ENCODE measurements at places on chromosomes 4 and X.
A peak's percentile ranks its signal among the peaks of the same experiment; 100 is the strongest.

- DNase-seq: no peak
These were observed 96.7 kb downstream of the NAF1 start for GRCh38 chr4:163070023-163070422.

DNA sequence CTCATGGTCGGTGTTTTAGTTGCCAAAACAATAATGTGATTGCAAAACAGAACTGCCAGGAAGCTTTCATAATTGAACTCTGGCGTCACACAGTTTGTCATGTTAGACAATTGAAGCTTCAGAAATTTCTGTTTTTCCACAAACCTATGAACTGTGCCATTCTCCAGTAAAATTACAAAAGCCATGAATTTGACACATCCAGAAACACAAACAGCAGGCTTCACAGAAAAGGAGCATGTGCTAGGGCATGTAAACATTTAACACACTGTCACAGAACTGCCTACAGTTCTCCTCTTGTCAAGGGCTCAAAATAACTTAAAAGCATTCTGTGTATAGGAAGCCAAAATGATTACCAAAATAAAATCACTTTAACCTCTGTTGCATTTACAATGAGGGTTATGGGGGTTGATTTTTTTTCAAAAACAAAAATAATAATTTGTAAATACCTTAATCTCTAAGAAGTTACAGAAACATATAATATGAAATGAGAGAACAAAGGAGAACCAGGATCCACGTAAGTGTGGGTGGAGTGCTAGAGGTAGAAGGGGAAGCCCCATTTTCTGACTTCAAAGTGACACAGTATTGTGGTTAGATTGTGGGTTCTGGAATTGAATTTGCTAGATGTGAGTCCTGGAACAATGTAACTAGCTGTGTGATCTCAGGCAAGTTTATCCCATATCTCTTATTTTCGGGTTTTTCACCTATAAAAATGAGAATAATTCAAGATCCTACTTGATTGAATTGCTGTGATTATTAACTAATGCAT lies 295.0 kb downstream of the CENPC start:
- DNase-seq: no peak

- no peak for DNase-seq
These were observed 77.8 kb downstream of the MID1 start for GRCh38 chrX:10542586-10542985.

GRCh38 chr4:139808808-139809756 lies 143.5 kb downstream of the MGST2 start:
- no peak for DNase-seq

- no peak for DNase-seq
These were observed 10.6 kb downstream of the G3BP2 start for GRCh38 chr4:75662626-75663025.

DNA sequence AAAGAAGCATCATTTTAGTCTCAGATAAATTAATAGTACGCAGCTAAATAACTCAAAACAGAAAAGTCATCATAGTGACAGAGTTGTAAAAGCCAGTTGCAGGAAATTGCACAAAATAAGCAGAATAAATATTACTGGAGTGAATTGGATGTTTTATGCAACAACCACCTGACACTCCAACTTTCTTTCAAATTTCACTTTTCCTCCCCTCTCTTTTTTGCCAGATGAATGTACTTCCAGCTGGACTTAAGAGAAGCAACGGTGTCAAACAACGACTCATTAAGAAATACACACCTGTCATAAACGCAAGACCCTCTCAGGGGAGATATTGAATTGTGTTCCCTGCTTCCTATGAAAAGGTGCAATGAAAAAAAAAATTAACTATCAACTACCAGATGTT lies 120.2 kb upstream of the HCCS start:
- no peak for DNase-seq

DNA sequence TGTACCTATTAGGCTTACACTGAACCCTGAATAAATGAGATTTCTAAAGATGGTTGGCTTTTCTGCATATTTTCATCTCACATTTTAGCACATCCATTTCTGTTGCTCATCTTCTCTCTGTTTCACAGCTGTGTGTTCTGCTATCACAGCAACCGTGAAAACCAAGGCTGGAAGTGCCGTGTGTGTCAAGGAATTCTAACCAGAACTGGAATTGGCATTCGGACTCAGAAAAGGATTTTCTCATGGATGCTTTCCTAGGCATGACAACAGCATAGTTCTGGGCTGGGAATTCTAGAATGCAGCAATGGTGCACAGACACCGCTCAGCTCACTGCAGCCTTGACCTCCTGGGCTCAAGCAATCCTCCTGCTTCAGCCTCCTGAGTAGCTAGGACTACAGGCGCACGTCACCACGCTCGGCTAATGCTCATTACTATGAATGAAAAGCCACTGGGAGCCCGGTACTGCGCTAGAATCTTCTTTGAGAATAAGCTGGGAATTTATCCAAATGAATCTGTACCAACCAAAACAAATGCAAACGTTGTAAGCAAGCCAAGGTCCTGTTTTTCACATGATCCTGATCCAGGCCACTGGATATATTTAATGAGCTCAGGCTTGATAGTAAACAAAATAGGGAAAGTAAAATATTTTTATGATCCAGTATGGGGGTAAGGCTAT lies 105.2 kb downstream of the RBM47 start:
- no peak for DNase-seq

DNA sequence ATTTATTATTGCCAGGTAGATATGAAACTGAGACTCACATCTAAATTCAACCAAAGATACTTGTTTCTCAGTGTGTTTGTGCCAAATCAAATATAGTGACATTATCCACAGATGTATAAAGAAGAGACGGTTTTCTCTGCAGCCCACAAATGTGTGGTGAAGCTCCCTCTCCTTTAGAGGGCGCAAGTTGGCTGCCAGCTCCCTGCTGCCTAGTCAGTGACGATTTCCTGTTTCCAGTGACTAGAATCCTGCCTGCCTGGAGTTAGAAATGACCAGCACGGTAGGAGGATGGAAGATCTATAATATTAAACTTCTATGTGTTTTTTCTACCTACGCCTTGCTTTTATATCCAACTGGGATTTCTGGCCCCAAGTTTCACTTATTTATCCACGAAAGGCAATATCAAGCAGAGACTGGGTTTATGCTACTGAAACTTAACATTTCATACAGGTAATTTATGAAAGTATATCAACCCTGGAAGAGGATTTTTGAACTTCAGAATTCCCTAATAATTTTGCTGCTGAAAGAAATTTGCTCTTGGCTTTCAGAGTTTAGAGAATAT lies 1793.7 kb upstream of the TENM3 start:
- peak; percentile 84 for DNase-seq

DNA sequence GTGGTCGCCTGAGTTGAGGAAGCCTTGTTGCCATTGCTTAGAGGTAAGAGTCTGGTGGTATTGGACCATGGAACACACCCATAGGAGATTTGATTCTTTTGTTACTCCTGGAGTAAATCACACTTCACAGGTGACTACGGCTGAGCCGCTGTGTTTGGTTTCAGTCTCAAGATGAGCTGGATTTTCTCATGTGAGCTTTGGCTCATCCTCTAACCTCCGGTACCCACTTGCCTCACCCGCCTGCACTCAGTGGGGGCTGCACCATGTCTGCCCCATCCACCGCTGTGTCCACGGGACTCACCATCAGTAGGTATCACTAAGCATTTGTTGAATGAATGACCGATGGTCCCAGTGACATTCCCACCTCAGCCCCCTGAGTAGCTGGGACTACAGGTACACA lies 52.7 kb downstream of the HTT-AS start:
- no peak for DNase-seq

DNA sequence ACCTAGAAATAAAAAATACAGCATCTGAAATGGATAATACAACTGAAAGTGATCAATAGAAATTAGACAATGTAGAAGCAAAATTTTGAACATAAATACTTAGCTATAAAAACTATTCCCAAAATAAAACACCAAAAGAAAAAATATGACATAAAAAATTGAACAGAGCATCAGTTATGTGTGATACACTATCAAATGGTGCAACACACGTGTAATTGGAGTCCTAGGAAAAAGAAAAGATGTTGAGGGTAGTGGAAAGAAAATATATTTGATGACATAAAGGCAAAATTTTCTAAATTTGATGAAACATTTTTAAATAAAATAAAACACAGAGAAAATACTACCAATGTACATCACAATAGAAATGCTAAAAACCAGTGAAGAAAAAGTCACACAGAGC lies 63.1 kb downstream of the NPY2R start:
- DNase-seq: no peak

DNA sequence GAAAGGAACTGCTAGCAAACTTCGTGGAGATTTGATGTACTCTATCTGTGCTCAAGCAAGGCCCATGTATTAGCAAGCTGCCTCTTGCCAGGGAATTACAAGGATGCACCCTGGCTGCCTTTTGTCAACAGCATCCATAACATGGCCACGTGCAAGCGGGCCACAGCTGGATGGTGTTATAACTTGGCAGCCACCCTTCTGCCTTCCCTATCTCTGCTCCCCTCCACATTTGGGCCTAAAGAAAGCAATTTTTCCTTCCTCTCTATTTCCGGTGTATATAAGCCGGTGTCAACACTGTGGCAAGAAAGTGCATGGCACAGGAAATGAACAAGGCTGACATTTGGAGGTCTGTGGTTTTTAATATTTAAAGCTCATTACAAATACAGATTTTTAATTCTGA lies 94.8 kb downstream of the CLNK start:
- no peak for DNase-seq

DNA sequence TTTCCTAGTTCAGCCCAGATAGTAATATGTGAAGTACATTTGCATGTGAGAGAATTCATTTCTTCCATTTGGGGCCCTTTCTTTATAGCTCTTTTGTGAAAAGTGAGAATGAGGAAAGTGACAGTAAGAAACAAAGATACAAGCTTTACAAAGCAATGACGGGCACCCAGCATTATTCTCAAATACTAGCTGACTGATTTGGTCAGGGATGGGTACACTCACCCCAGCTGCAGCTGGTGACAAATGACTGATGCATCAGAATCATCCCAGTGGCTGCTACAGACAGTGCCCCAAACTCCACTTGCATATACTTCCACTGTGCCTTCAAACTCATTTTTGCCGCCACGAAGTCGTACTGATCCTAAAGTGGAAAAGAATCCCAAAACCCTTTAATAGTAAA lies 14.8 kb downstream of the PRSS12 start:
- DNase-seq: no peak

- no peak for DNase-seq
These were observed 91.6 kb downstream of the FUNDC1 start for GRCh38 chrX:44451056-44451455.

DNA sequence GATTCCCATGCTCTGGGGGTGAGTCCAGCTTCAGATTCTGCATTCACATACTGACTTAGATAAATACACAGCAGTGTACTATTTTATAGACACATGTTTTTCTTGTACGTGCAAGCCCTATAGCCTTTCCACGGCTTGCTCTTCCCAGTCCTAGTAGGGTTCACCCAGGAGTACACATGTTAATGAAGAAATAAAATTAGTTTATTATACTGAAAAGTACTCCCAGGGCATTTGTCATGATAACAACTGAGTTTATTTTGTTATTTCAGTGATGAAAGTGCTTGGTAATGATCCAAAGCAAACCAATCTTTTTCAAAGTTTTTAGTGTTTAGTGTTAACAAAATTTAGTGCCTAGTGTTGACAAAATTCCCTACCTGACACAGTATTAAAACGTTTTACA lies 21.3 kb downstream of the MAPK10 start:
- no peak for DNase-seq

GRCh38 chrX:9899640-9900111 lies 67.5 kb upstream of the CLDN34 start:
- no peak for DNase-seq

DNA sequence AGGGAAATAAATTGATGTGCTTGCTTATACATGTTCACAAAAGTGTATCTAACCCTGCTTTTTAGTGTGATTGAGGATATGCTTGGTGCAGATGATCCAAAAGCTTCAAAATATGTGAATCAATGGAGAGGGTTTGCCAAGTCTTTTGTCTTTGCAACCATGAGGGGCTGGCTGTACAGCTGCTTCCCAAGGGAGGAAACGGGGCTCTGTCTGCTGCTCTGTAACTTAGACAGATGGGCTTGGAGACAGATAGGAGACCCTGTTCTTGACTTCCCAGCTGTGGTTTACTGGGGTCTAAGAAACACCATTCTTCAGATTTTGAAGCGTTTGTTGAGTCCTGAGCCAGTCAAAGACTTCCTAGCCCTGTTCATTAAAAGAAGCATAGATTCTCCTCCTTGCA lies 152.3 kb downstream of the DCLK2 start:
- no peak for DNase-seq

DNA sequence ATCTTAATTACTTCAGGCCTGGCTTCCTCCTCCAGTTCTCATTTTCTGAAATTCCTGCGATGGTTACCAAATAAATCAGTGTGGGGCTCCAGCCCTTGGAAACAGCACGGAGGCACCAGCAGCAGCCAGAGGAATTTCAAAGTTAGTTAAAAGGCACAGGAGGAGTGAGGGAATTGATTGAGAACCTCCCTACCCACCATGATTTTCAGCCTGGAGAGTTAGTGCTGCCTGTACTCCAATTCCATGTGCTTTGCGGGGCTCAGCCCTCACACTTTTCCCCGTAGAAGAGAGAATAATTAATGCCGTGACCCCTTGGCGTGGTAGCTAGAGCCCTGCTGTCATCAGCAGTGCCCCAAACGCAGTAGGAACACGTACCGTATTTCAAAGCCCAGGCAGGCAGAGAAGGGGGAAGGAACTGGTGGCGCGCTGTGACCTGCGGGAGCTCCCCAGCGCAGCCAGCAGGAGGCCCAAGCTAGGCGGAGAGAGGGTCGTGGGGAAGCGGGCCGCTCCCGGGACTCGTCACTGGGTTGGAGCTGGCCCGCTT lies 84.0 kb upstream of the IGFBP7 start:
- no peak for DNase-seq

- DNase-seq: no peak
These were observed 89.3 kb downstream of the DDIT4L start for GRCh38 chr4:100100985-100101384.

DNA sequence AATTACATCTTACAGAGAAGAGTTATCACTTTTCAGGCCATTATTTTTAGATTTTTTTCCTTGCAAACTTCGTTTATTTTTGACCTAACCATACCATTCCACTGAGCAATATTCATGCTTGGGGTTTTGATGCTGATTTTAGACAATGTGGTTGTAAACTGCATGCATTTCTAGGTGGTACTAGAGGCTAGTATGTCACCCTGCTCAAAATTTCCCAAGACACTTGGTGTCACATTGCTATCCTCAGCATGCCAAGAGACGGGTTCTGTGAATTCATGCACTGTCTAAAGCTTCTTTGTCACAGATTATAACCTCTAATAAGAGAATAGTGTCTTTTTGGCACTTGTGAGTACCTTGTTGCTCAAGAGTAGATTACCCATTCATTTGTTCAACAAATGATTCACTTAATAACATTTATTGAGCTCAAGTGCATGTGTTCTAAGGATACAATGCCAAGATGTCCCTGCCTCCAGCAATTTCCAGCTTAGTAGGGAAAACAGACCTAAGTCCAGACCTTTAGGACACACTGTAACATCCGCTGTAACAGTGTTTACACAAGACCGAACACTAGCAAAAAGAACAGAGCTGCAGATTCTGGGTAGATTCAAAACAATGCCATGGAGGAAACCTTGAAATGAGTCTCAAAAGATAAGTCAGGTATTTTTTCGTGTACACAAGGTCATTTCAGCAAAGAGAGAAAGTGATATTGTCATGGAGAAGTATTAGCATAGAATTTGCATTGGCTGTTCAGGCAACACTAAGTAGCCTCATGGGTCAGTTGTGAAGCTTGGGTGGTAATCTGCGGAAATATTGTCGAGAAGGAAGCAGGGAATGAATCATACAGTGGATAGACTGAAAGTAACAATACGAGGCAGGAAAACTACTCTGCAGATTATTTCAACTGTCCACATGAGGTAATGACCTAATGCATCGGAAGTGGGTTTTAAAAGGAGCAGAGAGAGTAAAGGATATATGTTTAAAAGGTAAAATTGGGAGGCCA lies 515.1 kb upstream of the ZFP42 start:
- DNase-seq: no peak

- DNase-seq: no peak
These were observed 794 bp downstream of the HSD17B13 start for GRCh38 chr4:87321888-87322287.

Measured in H4 (cell line).